ENCODE measurements at places on chromosomes 5 and 9.

DNA sequence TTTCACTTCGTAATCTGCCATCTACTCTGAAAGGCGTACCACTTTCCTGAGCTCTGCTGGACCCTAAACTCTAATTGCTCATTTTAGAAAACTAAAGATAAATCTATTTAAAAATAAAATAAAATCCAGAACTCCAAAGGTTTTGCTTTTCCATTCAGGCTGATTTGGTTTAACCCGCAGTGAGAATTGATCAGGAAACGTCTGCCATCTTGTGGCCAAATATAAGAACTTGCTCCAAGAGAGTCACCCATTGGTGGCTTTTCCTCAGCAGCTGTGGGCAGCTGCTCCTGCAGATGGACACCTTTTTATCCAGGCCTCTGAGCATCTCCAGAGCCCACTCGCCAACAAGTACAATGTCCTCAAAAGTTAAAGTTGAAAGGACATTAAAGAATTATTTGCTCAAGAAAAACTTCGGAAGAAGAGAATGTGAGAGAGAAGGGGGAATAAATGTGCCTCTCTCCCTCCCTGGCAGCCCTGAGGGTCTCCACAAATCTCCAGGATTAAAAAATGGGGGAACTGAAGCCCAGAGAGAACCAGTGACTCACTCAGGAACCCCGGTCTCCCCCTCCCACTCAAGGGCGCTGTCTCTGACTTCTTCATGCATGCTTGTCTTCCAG, 4.1 kb downstream of the SAXO1 start:
- DNase-seq, result peak; percentile 59

DNA sequence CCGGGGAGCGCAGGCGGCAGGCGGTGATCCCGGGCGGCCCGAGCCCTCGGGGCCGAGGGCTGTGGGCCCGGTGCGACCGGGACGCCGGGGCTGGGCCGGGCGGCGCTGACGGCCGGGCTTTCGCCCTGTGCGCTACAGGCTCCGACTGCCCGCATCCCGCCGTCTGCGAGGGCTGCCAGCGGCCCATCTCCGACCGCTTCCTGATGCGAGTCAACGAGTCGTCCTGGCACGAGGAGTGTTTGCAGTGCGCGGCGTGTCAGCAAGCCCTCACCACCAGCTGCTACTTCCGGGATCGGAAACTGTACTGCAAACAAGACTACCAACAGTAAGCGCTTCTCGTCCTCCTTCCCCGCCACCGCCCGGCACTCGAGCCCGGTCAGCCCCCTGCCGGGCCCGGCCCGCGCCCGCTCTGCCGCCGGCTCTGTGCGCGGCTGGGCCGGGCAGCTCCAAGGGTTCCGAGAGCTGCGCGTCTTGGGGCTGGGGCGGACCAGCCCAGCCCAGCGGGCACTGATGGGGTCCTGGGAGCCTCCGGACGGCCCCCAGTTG, 1.6 kb downstream of the LMX1B start:
- no peak for DNase-seq

DNA sequence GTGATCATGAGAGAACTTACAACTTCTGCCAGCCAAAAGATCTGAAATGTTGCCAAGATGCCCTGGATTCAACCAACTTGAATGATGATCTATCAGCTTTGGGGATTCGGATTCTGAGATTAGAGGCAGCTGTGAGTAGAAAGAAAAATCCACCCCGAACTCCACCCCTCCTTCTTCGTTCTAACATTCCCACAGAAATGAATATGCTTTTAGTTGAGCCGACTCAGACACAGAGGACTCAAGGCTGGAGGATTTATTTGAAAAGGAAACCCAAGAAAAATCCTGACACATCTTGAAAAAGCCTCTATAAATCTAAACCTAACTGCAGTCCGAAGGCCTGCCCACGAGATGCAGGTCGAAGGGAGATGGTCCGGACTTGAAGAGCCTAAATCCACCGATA, 275.0 kb downstream of the GAS1 start:
- no peak for DNase-seq

GRCh38 chr9:113274474-113275156, 757 bp downstream of the CDC26 start:
- peak; percentile 66 for DNase-seq
